ENCODE measurements at places on chromosomes 11 and 22.
A peak's percentile ranks its signal among the peaks of the same experiment; 100 is the strongest.

- DNase-seq = no peak
Observed at GRCh38 chr11:107501713-107502112, 44.1 kb upstream of the CWF19L2 start.

DNA sequence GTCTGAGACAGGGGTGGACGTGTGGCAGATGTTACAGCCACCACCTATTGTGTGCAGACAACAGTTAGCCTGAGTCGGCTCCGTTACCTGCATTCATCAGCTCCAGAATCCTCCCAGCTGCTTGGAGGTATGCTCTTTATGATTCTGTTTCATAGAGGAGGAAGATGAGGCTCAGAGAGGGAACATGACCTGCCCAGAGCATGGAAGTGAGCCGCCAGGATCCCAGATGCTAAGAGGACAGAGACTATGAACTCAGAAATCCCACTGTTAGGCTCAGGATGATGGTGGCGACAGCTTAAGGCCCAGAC, 1.5 kb downstream of the EMID1 start:
- no peak for DNase-seq

DNA sequence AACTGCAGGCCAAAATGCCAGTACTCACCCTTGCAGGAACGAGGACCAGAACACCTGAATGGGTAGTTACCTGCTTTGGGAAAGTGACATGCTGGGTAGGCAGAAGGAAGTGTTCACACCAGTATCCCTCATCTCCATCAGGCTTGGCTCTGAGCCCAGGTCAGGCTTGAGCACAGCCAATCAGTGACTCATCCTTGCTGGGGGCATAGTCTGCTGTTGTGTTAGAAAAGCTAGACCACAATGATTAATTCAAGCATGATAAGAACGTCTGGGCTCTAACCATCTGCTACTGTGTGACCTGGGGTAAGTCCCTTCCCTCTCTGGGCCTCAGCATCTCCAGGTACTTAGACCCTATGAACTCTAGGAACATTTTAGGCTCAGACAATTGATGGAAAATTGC, 450.4 kb downstream of the MIAT start:
- peak; percentile 75 for DNase-seq

GRCh38 chr11:58805065-58805464, 39.4 kb downstream of the GLYATL2 start:
- DNase-seq = no peak

DNA sequence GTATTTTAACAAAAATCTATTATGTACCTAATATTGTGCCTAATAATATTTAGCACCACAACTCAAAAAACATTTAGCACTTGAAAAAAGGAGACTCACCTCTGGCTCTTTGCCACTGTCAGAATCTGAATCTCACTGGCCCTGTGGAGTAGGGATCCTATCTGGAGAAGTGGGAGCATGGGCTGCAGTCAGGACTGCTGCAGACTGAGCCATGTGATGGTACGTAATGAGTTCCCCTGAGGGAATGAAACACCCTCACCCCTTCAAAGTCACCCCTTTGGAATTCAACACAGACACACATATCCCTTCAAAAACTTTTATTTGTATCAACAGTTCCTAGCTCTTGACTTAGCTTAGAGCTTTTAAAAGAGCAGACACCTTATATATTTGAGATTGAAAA, 6.5 kb downstream of the PTPMT1 start:
- DNase-seq = no peak
